GM12878 (cell line): ENCODE measurements at places on chromosomes 11 and 22.

- no peak for DNase-seq
These were observed 13.2 kb upstream of the TRIM34 start for GRCh38 chr11:5611627-5612026.

DNA sequence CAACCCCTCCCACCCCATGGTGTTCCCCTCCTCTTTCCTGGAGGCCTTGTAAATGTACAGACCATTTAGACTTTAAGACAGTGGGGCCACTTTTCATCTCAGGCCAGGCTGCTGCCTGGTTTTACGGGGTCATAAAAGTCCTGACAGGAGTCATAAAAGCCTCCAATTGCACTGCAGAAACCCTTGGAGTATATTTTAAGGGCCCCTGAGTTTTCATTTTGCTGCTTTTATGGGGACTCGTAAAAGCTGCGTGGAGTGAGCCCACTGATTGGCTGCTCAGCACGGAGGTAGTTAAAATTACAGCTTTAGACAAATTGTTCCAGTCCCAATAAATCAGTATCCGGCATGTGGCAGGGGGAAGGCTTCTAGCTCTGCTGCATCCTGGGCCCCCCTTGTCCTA, 627.6 kb downstream of the NTM start:
- no peak for DNase-seq

DNA sequence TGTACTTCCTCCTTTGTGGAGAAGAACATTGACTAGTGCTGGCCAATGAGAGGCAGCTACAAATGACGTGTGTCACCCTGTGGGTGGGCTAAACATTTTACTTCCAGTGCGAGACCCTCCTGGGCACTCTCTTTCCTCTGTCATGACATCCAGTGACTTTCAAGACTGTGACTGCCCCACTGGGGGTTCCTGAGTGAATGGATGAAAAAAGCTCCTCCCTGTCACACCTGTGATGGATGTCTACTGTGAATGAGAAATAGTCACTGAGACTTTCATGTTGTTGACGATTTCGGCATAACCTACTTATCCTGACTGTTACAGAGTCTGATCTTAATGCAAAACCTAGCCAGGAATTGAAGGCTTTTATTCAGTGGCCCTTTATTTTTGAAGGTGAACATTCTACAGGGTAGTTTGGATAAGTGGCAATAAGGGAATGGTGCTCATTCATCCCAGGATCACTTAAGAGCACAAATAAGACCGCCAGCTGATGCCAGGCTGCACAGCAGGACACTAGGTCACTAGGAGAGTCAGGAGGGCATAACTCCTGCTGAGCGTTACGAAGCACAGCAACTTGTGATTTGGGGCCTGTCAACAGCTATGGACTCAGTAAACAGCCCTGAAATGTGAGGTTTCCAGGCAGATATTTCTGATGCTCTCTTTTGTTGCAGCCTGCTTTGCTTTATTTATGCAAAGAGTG, 636.6 kb downstream of the NTM start:
- DNase-seq = no peak

GRCh38 chr22:25759825-25760231, 17.8 kb downstream of the MYO18B start:
- no peak for DNase-seq

DNA sequence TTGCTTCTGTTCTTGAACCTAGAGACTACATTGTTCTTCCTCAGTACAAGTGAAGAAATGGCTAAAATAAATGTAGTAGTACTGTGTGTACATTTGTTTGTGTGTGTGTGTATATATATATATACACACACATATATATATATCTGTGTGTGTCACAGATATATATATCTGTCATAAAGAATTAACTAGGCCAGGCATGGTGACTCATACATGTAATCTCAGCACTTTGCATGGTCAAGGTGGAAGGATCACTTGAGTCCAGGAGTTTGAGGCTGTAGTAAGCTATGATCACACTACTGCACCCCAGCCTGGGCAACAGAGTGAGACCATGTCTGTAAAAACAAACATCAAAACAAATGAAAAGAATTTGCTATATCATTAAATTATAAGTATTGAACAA, 164.8 kb downstream of the DYNC2H1 start:
- DNase-seq = no peak

- no peak for DNase-seq
These were observed 5.1 kb upstream of the STIP1 start for GRCh38 chr11:64180891-64181290.

- DNase-seq = no peak
These were observed 15.7 kb upstream of the TENM4 start for GRCh38 chr11:79456501-79456900.

DNA sequence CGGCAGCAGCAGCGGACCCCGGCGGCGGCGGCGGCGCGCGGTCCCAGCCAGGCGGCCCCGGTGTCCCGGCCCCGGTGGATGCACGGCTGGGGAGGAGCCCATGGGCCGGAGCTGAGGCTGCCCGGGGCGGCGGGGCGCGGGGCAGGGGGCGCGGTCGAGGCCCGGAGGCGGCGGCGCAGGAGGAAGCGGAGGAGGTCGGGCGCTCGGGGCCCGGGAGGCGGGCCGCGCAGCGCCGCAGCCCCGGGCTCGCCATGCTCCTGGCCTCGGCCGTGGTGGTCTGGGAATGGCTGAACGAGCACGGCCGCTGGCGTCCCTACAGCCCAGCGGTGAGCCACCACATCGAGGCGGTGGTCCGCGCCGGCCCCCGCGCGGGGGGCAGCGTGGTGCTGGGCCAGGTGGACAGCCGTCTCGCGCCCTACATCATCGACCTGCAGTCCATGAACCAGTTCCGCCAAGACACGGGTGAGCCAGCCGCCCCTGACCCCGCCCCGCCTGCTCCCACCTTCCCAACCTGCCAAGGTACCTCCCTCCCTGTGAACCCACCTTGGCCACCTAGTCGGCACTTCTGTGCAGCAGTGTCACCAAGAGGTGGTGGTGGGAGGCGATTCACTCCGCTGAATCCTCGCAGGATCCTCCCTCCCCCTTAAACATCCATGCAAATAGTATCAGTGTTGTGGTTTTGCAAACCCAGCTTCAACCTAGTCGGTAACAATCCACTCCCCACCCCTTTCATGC, 580 bp downstream of the DTX4 start:
- peak; percentile 60 for DNase-seq

GRCh38 chr11:106152824-106153223, 75.4 kb downstream of the AASDHPPT start:
- DNase-seq = no peak

DNA sequence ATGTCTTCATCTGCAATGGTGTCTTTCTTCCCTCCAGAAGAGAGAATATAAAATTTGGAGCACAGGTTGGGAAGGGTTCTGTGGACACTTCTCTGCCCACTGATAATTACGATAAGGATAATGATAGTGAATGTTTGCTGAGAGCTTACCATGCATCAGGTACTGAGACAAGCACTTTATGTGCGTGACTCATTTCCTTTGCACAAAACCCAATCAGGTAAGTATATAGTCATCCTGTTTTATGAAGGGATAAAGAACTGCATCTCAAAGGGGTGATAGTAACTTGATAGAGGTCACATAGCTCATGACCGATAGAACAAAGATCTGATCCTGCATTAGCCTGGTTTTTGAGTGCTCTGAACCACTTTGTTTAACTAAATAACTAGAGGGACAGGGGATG, 9.4 kb downstream of the DRD2 start:
- no peak for DNase-seq
